ENCODE measurements at places on chromosomes 16 and 17.

DNA sequence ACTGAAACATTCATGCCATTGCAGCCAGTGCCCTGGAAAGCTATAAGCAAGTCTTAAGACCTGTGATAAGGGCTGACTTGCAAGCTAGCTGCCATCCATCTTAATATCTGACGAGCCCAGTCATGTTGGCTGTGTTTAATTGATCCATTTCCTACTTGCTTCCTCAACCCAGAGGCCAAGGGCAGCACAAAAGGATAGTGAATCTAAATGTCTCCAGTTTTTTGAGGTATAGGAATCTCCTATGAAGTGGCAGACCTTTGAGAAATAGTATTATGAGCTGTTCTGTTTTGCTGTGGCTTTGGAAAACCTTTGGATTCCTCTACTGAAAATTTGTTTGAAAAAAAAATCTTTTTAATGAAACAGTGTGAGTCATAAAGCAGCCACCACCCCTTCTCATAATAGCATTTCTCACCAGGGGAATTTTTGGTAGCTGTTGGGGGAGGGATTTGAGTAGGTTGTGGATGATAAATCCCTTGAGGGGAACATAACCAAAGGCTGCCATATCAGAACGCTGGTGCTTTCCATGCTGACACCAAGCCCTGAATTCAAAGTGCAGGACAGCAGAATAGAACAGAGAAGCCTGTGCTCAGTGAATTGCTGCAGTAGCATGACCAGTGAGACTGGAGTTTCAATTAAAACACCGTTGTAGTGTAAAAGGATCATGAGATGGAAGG is 12.9 kb downstream of the ZNRF1 start:
- peak; percentile 80 for DNase-seq

GRCh38 chr16:23564575-23565363 is 7.2 kb downstream of the UBFD1 start:
- DNase-seq = no peak

DNA sequence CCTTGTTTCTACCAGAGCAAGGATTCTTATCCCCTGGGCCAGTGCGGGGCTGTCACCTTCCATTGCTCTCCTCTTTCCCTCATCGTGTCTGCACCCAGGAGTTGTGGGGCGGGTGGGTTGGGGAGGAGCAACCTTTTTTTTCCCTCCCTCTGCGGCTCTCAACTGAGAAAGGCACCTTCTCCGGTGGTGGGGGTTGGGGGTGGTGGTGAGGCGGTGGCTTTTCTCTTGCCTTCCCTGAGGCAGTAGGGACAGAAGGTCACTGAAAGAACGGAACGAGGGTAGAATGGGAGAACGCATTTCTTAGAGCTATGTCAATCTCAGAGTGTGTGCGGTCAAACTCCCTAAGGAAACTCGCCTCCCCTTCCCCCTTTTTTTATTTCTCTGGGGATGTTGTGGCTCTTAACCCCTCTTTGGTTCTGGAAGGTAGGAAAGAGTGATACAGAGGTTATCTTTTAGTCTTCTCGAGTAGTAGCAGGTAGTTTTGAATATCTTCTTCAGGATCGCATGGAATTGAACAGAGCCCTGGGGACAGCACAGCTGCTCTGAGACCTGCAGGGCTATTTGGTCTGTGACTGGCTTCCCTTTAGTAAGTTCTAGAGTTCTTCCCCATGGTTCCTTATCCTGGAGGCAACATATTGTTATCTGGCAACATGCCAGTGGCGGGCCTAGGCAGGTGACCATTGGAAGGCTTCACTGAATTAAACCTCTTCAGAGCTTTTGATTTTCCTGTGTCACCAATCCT is 994 bp downstream of the CLTC start:
- DNase-seq = peak; percentile 34

DNA sequence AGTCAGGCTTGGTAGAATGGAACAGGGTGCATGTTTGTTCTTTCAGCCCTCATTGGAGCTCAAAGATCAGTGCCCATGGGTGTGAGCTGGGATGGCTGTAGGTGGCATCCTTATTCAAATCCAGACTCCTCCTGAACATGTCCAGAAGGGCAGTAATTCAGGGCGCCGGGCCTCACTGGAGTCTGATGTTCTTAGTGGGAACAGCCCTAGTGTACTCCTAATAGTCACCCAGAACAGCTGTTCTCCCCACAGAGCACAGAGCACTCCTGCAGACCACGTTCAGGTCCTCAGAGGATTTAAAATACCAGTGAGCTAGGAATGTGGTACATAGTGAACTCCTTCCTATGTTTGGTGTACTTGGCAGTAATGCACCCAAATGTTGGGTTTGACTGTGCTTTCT is 96.2 kb downstream of the BANP start:
- no peak for DNase-seq

DNA sequence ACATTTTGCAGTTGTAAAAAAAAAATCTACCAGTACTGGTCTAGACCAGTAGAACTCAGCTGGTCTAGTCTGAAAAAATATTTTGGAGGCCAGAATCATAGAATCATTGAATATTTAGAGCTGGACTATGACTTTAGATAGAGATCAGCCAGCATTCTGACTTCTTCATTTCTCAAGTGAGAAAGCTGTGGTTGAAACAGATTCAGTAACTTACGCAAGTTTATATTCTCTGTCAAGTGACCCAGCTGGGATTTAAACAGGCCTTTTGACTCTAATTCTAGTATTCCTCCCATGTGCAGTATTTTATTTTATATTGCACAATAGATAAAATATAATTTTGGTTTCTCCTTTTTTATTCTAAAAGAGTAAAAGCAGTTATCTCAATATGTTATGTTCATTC is 4.9 kb downstream of the TNRC6A start:
- peak; percentile 15 for DNase-seq

DNA sequence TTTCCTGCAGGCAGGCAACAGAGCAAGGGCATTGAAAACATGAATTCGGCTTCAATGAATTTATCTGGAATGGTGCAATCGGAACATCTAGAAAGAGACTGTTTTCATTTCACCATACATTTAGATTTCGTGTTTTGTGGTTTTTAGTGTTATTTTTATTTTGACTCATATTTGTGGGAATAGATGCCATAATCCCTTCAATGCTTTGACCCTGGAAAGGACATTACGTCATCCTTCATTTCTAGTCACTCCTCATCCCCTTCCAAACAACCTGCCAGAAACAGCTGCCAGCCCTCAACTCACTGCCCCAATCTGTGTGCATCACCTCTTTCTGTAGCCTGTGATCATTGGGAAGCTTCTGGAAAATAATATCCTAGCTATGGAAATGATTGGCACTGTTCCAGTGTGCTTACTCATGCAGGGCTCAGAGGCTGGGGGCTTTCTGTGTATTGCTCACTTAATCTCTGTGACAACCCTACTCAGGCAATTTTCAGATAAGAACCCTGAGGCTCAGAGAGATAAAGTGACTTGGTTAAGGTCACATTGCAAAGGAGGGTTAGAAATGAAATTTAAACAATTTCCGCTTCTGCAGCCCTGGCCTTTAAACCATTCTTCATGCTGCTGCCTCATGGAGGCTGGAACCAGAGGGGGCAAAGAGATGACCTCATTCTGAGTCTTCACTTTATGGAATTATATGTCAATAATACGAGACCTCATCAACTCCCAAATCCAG is 9.5 kb upstream of the KSR1 start:
- DNase-seq = peak; percentile 68

DNA sequence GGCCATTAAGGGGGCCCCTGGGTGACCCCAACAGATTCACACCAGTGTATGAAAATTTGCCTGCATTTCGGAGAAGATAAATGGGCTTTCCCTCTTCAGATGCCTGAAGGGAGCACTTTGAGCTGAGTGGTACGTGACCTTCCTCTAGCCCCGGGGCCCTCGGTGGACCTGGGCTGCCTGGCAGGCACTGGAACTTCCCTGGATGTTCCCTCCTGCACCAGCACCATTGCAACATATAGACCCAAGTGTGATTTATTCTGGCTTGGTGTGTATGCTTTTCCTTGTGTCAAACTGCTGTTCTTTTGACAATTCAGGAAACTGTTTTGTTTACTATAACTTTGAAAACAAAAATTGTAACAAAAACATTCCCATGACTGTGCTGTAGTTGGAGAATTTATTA is 93.8 kb downstream of the TNFRSF13B start:
- no peak for DNase-seq

DNA sequence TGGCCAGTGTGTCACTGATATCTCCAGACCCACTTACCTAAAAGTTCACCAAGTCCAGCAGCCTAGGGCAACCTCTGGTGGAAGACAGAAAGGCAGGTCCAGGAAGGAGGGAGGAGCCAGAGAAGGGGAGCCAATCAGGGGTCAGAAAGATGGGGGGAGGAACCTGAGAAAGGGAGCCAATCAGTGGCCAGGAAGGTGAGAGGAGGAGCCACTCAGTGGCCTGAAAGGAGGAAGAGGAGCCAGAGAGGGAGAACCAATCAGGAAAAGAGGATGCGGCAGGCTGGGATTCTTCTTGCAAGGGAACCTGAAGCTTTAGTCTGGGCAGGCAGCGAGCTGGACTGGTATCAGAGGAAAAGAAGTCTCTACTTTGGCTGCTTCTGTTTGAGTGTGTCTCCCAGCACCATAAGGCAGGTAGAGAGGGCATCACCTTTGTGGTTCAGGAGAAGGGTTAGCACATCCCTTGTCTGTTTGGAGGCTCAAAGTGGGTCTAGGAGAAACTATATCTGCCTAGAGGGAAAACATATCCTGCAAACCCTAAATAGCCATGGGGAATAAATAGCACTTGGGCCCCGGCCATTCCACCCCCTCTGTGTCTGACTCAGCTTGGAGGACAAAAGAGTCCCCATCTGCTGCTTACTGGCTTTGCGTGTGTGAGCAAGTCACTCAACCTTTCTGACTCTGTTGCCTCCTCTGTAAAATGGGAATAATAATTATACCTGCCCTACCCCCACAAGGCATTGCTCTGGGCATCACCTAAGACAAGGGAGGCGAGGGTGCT is 43.4 kb upstream of the CRHR1 start:
- peak; percentile 29 for DNase-seq

GRCh38 chr17:68732301-68732749 is 131.2 kb upstream of the FAM20A start:
- DNase-seq = no peak

- no peak for DNase-seq
Measured at GRCh38 chr17:70120425-70120824, 45.4 kb downstream of the KCNJ16 start.

GRCh38 chr16:4641895-4642294 is 17.3 kb downstream of the MGRN1 start:
- DNase-seq = no peak

DNA sequence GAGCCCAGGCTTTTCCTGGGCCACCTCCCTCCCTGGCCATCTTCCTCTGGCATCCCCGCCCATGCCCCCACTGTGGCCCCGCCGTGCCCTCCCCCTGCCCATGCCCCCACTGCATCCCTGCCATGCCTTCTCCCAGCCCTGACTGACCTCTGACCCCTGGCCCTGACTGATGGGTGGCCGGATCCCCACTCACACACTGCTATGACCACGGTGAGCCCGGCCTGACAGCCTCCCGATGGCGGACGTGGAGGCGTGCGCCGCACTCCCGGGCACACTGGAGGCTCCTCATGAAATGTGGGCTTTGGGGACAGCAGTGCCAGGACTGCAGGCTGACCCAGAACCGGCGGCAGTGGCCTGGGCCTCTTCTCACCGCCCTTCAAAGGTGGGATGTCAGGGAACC is 10.6 kb upstream of the C1QTNF8 start:
- DNase-seq = no peak

DNA sequence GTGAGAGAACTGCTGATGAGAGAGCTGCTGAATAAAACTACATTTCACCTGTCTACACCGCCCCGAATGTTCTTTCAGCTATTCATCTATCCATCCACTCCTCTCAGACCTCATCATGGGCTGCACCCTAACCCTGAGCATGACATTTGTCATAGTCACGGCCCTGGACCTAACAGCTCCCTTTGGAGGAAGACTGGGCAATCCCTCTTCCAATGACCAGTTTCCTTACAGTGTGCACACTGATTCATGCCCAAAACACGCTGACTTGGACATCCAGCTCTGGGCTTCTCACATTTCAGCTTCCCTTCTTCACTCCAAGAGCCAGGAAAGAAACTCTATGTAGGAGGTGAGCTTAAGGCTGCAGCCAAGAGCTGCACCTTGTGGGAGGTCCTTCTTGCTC is 41.8 kb upstream of the ARL4D start:
- DNase-seq = peak; percentile 88

GRCh38 chr16:53915452-53916160 is 211.7 kb downstream of the FTO start:
- no peak for DNase-seq

GRCh38 chr17:62690168-62690897 is 62.9 kb downstream of the MRC2 start:
- no peak for DNase-seq

GRCh38 chr17:71440513-71440912 is 680.3 kb upstream of the SOX9 start:
- no peak for DNase-seq

DNA sequence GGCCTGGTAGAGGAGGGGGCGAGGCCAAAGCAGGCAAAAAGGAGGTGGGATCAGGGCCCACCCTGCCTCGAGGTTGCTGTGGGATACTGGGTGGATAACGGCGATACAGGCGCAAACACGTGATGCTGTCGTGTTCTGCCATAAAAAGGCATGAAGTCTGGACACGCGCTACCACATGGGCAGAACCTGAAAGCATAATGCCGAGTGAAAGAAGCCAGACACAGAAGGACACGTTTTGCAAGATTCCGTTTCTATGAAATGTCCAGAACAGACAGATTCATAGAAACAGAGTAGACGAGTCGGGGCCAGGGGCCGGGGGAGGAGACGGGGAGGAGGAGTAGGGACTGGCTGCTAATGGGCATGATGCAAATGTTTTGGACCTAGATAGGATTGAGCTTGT is 43.5 kb downstream of the ZDHHC7 start:
- DNase-seq = no peak

- DNase-seq = no peak
Measured at GRCh38 chr16:20803561-20804214, 2.6 kb downstream of the ERI2 start.

- peak; percentile 85 for DNase-seq
Measured at GRCh38 chr16:709566-710499, 4.2 kb upstream of the FBXL16 start.

- DNase-seq = no peak
Measured at GRCh38 chr17:28357901-28358197, 522 bp upstream of the POLDIP2 start.

- no peak for DNase-seq
Measured at GRCh38 chr17:45308840-45309239, 8.0 kb downstream of the MAP3K14 start.

- no peak for DNase-seq
Measured at GRCh38 chr16:75754141-75754540, 27.9 kb upstream of the CPHXL start.

DNA sequence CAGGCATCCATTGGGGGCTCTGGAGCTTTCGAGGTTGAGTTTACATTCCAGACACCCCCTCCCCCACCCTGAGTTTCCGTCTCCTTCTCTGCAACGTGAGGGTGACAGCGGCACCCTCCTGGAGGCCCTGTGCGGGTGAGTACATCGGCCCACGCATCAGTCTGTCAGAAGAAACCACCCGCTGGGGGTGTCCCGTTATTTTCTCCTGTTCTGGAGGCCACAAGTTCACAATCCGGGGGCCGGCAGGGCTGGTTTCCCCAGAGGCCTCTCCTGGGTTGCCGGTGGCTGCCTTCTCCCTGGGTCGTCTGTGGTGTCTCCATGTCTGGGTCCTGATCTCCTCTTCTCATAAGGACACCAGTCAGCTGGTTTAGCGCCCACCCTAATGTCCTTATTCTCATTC is 35.7 kb downstream of the GSE1 start:
- no peak for DNase-seq

Measured in AG20443 (cell line).